ENCODE measurements at places on chromosomes 1 and 21. TPM values are rescaled to one million over a fixed set of nuclear protein-coding genes. Genes with fewer than 3 reads are reported as not detected.

The ALPL gene
- 0.56 TPM for total RNA-seq

GRCh38 chr1:227901906-227902640, 45.7 kb downstream of the WNT9A start:
- peak; percentile 11 for DNase-seq

GRCh38 chr1:5596651-5597050, 395.6 kb downstream of the NPHP4 start:
- DNase-seq = no peak

DNA sequence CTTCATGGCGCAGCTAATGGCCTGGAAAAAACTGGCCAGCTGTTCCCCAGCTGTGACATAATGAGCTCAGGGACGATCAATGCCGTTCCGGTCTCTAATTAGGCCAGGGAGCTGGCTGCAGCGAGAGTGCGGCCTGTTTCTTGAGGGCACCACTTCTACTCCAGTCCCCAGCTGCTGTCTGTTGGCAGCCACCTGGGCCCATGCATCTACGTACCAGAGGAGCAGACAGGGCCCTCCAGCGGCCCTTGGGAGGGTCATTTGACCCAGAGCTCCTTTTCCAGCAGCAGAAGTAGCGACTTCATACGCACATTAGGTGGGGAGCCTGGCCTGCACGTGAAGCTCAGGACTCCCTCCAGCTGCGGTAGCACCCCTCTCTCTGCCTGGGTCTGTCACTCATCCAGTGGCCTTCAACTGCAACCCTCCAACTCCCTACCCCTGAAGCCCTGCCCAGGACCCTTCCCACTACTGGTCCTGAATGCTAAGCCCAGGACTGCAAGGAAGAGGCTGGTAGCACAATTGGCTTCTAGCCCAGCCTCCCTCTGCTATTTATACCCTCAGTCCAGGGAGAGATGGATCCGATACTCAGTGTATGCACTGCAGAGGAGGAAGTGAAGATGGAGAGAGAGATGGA, 9.1 kb upstream of the GPR61 start:
- DNase-seq = no peak

DNA sequence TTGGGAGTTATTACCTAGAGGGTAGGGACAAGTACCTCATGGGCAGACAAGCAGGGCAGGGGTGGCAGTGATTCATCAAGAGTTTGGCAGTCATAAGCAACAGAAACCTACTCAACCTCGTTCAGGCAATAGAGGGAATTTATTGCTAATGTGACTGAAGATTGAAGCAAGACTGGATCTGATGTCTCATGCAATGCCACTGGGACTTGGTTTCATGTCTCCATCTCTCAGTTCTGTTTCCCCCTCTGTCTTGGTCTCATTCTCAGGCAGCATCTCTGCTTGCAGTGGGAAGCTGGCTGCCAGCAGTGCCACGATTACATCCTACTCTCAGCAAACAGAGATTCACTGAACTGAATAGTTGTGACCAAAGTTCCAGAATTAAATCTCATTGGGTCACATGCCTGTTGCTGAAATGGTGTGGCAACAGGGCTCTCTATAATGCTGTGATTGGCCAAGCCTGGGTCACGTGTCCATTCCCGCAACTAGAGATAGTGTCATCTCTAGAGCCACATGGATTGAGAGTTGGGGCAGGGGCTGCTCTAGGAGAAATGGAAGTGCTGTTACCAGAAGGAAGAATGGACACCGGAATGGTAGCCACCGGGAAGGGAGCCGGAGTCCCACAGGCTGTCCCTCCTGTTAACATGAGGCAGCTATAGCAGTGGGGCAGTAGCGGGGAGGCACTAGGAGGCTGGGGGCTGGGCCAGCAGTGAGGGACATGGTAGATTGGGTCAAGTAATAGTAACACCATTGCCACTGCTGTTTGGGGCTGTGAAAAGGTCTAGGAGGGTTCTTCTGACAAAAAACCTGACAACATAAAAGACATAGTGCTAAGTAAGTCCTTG, 3.9 kb upstream of the CDC42 start:
- peak; percentile 18 for DNase-seq
